ENCODE measurements at places on chromosomes 4 and X.

DNA sequence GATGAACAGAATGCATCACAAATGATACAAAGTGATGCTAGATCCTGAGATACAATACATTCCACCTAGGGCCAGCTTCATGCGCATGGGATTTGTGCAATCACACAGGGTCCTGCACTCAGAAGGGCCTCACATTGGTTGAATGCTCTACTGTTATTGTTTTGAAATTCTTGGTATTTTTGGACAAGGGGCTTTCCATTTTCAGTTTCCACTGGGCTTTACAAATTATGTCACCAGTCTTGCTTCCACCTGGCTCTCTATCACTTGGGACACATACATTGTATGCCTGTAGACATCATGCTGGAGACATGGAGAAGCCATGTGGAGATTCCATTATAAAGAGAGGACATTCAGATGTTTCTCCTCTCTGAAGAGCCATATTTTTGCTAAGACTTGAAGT is 155.8 kb downstream of the NAA11 start:
- DNase-seq = no peak

DNA sequence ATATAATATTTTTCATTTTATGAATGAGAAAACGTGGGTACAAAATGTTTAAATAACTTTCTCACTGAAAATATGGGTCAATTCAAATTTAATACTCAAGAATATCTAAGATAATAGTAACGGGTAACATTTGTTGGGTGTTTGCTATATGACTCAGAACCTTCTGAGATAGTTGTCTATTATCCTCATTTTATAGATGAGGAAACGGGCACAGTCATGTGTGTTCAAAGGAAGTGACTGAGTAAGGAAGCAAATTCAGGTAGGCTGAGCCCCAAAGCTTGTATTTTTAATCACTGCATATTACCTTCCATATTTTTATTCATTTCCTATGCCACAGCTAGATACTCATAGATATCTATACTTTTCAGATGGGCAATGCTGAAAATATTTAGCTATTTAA is 12.2 kb upstream of the CAMK2D start:
- no peak for DNase-seq

- no peak for DNase-seq
Measured at GRCh38 chr4:74930162-74930561, 2.8 kb upstream of the PARM1 start.

- no peak for DNase-seq
Measured at GRCh38 chr4:100790836-100791615, 273.2 kb upstream of the EMCN start.

GRCh38 chr4:89166971-89167475 is 55.7 kb downstream of the TIGD2 start:
- DNase-seq = no peak

DNA sequence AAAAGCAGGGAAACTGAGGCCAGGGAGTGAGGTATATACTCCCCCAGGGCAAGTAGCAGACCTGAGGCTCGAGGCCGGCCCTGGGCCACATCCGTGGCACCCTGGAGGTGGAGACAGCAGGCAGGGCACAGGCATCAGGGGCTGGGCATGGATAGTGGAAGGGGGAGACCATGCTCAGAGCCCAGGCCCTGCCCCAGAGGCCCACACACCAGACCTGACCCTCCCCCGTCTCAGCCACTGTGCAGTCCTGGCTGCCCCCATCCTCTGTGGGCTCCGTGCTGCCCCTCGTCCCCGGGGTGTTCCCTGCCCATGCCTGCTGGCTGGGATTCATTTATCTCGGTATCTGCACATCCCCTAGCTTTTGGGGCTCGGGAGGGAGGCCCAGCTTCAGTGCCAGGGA is 103.1 kb upstream of the NKX1-1 start:
- DNase-seq = no peak

- DNase-seq = no peak
Measured at GRCh38 chrX:74405973-74406489, 15.3 kb upstream of the SLC16A2 start.

Data from adipocyte (in vitro differentiated cells).